ENCODE measurements at places on chromosomes 2 and 18.
A peak's percentile ranks its signal among the peaks of the same experiment; 100 is the strongest.

- peak overlapping the region; percentile 1 for H3K4me3 ChIP-seq
- H3K27me3 ChIP-seq, result no peaks in the 10 kb centered on the region
These were observed 42.0 kb downstream of the EPHA4 start for GRCh38 chr2:221529943-221530652.

DNA sequence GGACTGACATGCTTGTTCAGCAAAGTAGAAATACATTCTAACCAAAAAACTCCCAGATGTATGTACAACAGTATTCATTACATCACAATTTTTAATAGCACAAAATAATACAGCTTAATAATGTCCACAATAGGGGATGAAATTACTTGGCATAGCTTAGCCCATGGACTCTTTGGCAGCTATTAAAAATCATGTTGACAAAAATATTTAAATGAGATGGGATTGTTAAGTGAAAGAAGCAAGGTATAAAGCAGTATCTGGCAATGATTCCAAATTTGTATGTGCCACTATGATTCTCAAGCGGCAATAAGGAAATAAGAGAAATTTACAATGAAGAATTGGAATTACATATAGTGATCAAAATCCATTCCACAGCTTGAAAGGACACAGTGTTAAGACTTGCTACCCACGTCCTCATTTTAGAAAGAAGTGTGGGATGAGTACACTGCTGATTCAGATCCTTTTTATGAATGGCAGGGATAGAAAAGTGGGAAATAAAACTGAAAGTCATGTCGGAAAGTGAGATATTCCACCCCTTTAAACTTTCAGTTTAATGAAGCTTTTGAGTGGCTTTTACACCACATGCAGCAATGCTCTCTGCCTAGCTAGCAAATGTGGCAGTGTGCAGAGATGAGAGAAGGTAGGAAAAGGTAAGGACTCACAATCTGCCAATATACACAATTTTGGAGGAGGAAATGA lies 2.4 kb downstream of the GAREM1 start:
- H3K27ac ChIP-seq, result no peak overlapping the region
- H3K4me3 ChIP-seq, result no peak overlapping the region
- peaks cover 20% of the 10 kb centered on the region for H3K4me1 ChIP-seq
- DNase-seq, result no peak

DNA sequence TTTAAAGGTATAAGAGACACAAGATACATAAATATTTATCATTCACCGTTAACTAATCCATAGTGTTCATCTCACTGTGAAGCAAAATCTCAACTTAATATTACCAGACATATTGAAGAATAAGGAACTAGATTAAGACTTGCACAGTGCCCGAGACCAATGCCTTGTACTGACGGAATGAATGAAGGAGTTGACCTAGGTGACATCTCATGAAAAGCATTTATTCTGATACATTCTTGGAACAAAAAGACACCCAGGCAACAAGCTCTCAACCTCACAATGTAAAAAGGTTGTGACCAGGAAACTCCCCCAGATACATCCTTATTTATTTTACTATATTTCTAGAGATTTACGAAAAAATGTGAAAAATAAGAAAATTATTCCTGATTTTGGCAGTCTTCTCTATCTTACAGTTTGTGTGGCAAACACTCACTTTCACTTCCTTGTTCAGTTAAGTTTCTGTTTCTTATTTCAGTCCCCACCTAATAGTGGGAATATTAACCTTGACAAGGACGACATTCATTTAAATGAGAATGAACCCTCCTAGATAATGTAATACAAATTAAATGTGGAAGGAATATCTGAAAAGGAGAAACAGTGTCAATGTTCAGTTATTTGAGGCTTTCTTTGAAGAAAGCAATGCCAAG lies 28.4 kb downstream of the M1AP start:
- no peaks in the 10 kb centered on the region for H3K4me1 ChIP-seq
- no peak overlapping the region for H3K4me3 ChIP-seq
- H3K36me3 ChIP-seq, result no peaks in the 10 kb centered on the region
- H3K27me3 ChIP-seq, result no peaks in the 10 kb centered on the region
- DNase-seq, result no peak
- H3K27ac ChIP-seq, result no peak overlapping the region

- no peaks in the 10 kb centered on the region for H3K36me3 ChIP-seq
- no peak overlapping the region for H3K4me3 ChIP-seq
- no peak for DNase-seq
- H3K27me3 ChIP-seq, result no peaks in the 10 kb centered on the region
- H3K4me1 ChIP-seq, result no peaks in the 10 kb centered on the region
These were observed 447.6 kb upstream of the POU3F3 start for GRCh38 chr2:104406261-104406726.

DNA sequence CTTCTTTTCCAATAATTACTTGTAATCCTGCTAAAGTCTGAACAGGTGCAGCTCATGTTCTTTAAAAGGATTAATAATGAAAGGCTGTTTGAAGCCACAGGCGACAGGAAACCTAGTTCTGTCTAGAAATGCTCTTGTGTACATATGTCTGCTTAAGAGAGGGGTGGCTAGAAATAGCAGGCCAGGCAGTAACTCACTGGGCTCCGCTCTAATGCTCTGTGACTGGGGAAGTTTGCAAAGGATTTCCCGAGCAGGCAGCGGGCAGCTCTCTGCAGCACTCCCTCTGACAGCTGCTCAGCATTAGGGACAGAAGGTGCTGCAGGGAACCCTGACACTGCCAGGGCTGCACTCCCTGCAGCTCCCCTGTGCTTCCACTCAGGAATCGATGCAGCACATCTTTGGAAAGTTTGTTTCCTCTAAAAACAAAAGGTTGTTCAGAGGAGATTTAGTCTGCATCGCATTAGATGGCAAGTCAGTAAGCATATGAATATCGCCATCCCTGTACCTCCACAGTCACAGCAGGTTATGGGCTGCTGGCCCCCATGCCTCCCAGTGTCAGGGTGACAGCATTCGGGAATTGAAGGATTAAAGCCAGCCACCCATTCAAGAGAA lies 33.1 kb upstream of the TTC39C start:
- no peak overlapping the region for H3K4me3 ChIP-seq
- DNase-seq, result no peak
- H3K27me3 ChIP-seq, result no peaks in the 10 kb centered on the region
- H3K4me1 ChIP-seq, result peaks cover 10% of the 10 kb centered on the region
- no peak overlapping the region for H3K27ac ChIP-seq

DNA sequence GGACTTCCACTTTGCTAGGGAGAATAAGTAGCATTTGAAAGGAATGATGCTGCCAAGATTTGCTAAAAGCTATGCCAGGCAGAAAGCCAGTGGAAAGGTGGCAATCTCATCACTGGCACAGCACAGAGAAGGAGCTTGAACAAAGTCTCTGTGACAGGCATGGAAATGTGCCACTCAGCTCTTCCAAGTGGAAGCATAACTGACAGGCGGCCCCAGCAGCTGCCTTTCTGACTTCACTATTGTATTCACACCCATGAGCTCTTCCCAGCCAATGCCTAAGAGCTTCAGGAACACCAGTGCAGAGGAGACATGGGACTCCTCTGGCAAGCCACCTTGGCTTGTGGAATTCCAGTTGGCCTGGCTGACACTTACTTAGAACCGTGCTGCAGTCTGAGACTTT lies 134.6 kb upstream of the REG3G start:
- H3K36me3 ChIP-seq, result no peaks in the 10 kb centered on the region
- H3K27ac ChIP-seq, result no peak overlapping the region
- no peaks in the 10 kb centered on the region for H3K27me3 ChIP-seq
- H3K4me3 ChIP-seq, result no peak overlapping the region
- no peaks in the 10 kb centered on the region for H3K4me1 ChIP-seq

- H3K4me1 ChIP-seq, result no peaks in the 10 kb centered on the region
- no peak for DNase-seq
- no peaks in the 10 kb centered on the region for H3K36me3 ChIP-seq
- no peak overlapping the region for H3K27ac ChIP-seq
These were observed 353.1 kb upstream of the FANCL start for GRCh38 chr2:58594175-58594574.

GRCh38 chr2:27214941-27215340 lies 2.2 kb upstream of the CAD start:
- no peak overlapping the region for H3K4me3 ChIP-seq
- H3K27ac ChIP-seq, result no peak overlapping the region
- DNase-seq, result no peak
- H3K36me3 ChIP-seq, result peaks cover 9% of the 10 kb centered on the region

GRCh38 chr2:123693836-123694235 lies 331.3 kb upstream of the CNTNAP5 start:
- no peak overlapping the region for H3K27ac ChIP-seq
- no peak for DNase-seq
- no peaks in the 10 kb centered on the region for H3K36me3 ChIP-seq
- H3K4me3 ChIP-seq, result no peak overlapping the region

DNA sequence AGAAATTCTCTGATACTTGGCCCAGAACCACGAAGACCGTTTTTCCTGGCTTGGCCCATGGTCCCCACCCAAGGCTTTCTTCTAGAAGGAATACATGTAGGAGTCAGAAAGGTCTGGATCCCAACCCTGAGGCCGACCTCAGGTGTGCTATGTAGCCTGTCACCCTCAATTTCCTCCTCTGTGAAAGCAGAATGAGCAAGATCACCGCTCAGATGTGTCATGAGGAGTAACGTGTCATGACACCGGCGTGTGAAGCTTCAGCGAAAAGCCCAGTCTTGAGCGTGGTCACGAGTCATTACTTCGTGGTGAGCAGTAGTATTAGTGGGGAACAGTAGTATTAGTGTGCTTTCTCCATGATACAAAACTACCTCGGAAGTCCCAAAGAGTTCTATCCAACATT lies 103.4 kb downstream of the ALPK2 start:
- peaks cover 8% of the 10 kb centered on the region for H3K27me3 ChIP-seq
- no peaks in the 10 kb centered on the region for H3K4me1 ChIP-seq
- no peak overlapping the region for H3K27ac ChIP-seq
- H3K4me3 ChIP-seq, result no peak overlapping the region

DNA sequence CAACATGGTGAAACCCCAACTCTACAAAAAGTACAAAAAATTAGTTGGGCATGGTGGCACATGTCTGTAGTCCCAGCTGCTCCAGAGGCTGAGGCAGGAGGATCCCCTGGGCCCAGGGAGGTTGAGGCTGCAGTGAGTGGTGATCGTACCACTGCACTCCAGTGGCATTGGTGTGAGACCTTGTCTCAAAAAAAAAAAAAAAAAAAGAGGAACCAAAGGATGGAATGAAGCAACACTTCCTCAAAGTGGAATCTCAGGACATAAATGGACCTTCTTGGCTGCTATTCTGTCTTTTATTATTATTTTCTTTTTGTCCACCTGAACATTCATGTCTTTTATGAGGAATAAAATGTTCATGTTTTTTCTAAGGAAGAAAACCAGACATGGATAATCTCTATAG lies 13.7 kb downstream of the GEMIN6 start:
- H3K4me1 ChIP-seq, result no peaks in the 10 kb centered on the region
- H3K4me3 ChIP-seq, result no peak overlapping the region
- DNase-seq, result no peak
- no peaks in the 10 kb centered on the region for H3K36me3 ChIP-seq
- H3K27me3 ChIP-seq, result no peaks in the 10 kb centered on the region

DNA sequence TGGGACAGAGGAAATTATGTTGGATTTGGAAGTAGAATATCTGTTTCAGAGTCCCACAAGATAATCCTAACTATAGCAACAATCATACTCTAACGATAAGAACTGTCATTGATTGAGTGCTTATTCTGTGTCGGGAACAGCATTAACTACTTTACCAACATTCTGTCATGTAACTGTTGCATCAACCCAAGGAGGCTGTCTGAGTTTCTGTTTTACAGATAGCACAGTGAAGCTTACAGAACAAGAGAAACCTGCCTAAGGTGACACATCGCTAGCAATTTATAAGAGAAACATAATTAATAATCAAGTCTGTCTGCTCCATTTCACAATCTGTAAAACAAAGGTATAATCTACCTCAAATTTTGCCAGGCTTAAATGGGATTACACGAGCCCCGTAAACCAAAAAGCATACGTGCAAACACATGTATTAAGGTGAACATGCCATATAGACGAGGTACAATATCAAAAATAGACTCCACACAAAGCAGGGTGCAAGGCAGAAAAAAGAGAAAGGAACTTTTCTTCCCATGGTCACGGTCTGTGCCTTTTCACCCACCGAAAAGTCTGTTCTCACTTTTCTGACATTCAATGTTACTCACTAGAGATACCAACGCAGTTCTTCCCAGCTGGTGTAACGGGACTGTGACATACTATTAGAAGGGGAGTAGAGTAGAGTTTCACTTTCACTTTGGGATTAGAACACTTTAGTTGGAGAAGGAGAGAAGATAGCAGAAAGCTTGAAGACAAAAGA lies 37.2 kb upstream of the SLC8A1 start:
- peaks cover 9% of the 10 kb centered on the region for H3K4me1 ChIP-seq
- peak overlapping the region; percentile 8 for H3K4me3 ChIP-seq
- no peak overlapping the region for H3K27ac ChIP-seq
- no peak for DNase-seq

GRCh38 chr2:129903586-129904425 lies 75.7 kb upstream of the RAB6C start:
- H3K4me1 ChIP-seq, result no peaks in the 10 kb centered on the region
- peaks cover 18% of the 10 kb centered on the region for H3K27me3 ChIP-seq
- no peak overlapping the region for H3K4me3 ChIP-seq

- H3K27ac ChIP-seq, result no peak overlapping the region
- no peaks in the 10 kb centered on the region for H3K36me3 ChIP-seq
- H3K27me3 ChIP-seq, result no peaks in the 10 kb centered on the region
- H3K4me3 ChIP-seq, result no peak overlapping the region
- H3K4me1 ChIP-seq, result no peaks in the 10 kb centered on the region
These were observed 38.0 kb upstream of the YWHAQ start for GRCh38 chr2:9668687-9669345.

DNA sequence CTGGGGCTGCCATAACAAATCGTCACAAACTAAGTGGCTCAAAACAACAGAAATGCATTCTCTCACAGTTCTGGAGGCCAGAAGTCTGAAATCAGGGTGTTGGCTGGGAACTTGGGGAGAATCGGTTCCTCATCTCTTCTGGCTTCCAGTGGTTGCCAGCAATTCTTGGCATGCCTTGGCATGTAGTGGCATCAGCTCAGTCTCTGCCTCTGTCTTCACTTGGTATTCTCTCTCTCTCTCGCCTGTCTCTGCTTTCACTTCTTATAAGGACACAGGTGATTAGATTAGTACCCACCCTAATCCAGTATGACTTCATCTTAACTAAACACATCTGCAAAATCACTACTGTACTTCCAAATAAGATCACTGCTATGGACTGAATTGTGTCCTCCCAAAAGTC lies 695.4 kb upstream of the ID2 start:
- H3K4me3 ChIP-seq, result no peak overlapping the region
- no peaks in the 10 kb centered on the region for H3K27me3 ChIP-seq
- no peak overlapping the region for H3K27ac ChIP-seq
- no peaks in the 10 kb centered on the region for H3K36me3 ChIP-seq
- no peak for DNase-seq
- H3K4me1 ChIP-seq, result no peaks in the 10 kb centered on the region

GRCh38 chr2:31016648-31017047 lies 121.6 kb downstream of the GALNT14 start:
- no peaks in the 10 kb centered on the region for H3K4me1 ChIP-seq
- H3K36me3 ChIP-seq, result no peaks in the 10 kb centered on the region
- DNase-seq, result no peak
- H3K27me3 ChIP-seq, result no peaks in the 10 kb centered on the region
- H3K4me3 ChIP-seq, result no peak overlapping the region
- H3K27ac ChIP-seq, result no peak overlapping the region

Measured in T-cell (primary cell).